ENCODE measurements at places on chromosomes 4 and X.

GRCh38 chrX:45850775-45851433 lies 650.2 kb upstream of the DIPK2B start:
- DNase-seq: no peak

DNA sequence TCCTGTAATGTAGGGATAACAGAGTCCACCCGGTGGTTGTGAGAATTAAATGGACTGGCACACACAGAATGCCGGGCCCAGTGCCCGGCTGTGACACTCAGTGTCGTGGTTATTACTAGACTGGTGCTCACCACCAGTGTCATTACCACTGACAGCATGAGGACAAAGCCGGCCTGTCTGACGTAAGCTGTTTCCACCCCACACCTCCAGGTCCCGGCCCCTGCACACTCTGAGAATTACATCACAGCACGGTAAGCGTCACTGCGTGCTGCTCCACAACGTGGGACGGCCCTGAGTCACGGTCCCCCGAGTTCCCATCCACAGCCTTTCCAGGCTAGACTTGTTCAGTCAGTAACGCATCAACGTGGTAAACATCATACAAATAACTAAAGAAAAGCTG lies 22.9 kb downstream of the FAT1 start:
- DNase-seq: no peak

GRCh38 chr4:119536572-119537528 lies 91.8 kb downstream of the PDE5A start:
- DNase-seq: no peak

GRCh38 chrX:37785569-37785968 lies 5.7 kb downstream of the CYBB start:
- DNase-seq: no peak

- DNase-seq: no peak
These were observed 3.1 kb upstream of the CDKL5 start for GRCh38 chrX:18422325-18422724.

- no peak for DNase-seq
These were observed 55.4 kb downstream of the KCNIP4 start for GRCh38 chr4:21893136-21893535.

- DNase-seq: no peak
These were observed 28.0 kb downstream of the TBL1X start for GRCh38 chrX:9492901-9493300.

DNA sequence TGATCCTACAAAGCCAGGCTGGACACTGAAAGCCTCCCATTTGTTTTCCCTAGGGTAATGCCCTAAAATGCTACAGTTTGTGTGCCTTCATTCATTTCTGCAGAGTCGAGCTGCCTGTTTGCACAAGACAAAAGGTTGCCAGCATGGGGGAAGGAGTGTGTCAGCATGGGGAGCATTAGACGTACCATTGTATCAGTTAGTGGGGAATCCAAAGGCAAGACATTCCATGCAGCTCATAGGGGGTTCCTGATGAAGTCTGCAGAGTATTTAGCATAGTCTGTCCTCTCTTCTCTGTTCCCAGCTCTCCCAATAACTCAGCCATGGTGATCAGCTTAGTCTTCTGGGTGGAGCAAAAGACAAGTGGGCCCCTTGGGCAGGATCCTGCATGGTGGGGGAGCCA lies 276.9 kb upstream of the PCDH7 start:
- no peak for DNase-seq

- DNase-seq: no peak
These were observed 143.8 kb downstream of the PPARGC1A start for GRCh38 chr4:23746027-23746426.
